Stimulated activated CD8-positive, alpha-beta memory T cell treated with anti-CD3 and anti-CD28 coated beads, Interleukin-4, amount 100 ng/mL, for 1 hour (primary cell): ENCODE measurements at places on chromosomes 2 and 18.

DNA sequence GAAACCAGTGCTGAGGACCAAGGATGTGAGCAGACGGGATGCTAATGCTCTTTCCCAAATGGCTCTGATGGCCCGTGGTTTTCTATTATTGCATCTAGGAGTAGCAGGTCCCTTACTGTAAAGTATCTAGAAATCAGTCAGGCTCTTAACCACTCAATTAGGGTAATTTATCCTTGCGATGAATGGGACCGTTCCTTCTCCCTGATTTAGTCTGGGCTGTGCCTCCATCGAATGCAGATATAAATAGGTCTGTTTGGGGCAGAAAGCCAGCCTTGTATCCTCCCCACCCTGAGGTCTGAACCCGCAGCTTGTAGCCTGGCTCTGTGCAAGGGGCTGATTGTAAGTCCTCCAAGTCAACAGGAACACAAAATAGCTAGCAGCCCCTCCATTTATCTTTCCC, 9.5 kb upstream of the SMARCAL1 start:
- no peak for DNase-seq

GRCh38 chr18:59549503-59550173, 147.6 kb downstream of the CCBE1 start:
- no peak for DNase-seq

DNA sequence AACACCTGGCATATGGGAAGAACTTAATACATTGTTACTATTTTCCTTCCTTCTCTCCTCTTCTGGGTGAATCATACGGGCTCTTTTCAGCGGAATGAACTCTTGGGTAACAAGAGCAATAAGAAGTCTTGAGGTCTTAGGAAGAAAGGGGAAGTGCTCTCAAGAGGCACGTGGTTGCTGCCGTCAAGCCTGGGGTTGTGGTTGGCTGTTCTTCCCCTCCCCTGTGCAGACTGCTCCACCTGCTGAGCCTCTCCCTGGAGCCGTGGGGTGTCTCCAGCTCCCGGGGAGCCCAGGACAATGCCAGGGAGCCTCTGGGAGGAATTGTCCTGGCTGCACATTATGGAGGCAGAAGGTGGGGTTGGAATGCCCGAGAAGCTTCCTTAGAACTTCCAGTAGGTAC, 19.4 kb downstream of the TOGARAM2 start:
- no peak for DNase-seq

DNA sequence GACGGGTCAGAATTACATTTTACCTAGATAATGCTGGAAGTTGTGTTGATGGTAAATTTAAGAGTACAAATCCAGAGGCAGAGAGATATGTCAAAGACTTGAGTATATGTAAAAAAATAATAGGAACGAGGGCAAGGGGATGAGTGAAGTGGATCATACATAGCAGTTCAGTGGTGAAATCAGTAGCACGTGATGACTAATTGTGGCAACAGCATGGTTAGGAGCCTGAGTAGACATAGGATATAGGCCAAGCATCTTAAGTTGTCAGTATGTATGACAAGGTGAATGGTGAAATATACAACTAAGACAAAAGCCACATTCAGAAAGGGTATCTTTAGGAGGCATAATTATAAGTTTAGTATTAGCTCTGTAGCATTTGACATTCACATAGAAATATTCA, 826.5 kb upstream of the PIK3C3 start:
- DNase-seq, result no peak

- no peak for DNase-seq
These were observed 349.0 kb upstream of the PKDCC start for GRCh38 chr2:41698678-41699422.

DNA sequence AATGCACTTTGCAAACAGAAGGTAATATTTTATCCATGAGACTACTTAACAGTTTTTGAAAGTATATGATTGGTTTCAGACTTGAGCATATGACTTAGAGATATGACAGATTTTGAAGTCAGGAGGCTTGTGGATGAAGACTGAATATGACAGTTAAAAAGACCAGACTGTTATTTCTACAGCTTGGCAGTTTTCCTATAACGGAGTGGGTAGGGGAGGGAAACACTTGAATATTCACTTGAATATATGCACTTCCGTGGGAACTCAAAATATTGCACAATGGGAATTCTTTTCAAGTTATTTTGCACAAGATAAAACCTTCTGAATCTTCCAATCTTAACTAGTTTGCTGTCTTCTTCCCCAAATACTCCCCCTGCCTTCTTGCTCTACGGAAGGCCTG, 64.6 kb upstream of the ACKR3 start:
- DNase-seq, result no peak

DNA sequence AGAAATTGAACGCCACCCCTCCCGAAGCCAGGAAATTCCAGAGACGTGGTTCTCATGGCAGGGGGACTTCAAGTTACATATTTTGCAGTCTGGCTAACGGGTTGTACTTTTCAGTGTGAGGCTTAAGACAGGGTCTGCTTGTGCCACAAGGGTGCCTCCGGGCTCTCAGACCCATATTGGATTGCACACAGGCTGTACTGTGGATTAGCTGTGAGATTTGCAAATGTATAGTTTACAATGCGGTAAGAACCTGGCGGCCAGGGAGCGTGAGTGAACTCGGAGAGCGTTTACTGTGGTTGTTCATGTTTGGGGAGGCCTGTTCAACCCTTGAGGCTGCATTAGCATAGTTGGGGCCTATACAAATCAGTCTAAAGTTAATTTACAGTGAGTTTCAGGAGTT, 143.9 kb upstream of the SIX2 start:
- no peak for DNase-seq

- no peak for DNase-seq
These were observed 190.1 kb upstream of the SLC35G4 start for GRCh38 chr18:11419338-11419737.

DNA sequence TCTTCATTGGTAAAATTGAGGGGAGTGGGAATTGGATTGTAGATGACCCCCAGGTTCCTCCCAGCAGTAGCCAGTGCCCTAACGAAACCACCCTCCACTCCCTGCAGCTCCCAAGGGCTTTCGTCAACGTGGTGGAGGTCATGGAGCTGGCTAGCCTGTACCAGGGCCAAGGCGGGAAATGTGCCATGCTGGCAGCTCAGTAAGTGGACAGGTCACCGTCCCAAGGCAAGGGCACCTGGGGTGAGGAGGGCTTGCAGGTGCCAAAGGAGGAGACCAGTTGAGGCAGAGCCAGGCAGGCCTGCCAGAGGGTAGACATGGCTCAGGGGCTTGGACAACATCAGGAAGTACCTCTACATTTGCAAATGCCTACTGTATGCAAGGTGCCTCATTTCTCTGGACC, 122.6 kb upstream of the PPP1CB start:
- DNase-seq, result no peak

GRCh38 chr2:177029501-177029900, 183.1 kb upstream of the HNRNPA3 start:
- DNase-seq, result no peak

DNA sequence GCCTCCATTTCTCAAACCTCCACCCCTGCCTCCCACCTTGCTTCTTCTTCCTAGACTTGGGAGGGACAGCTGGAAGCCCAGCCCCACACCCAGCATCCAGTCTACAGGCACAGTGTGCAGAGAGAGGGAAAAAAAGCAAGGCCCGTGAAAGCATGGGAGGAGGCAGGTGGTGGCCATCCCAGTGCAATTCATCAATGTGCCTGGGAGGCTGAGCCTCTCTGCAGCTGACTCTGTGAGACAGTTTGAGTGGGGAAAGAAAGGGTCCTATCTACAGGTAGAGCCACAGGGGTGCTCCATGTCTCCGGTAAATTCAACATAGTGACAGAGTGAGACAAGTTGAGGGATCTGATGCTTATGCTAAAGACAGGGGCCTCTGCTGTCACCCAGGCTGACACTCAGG, 340.6 kb downstream of the DYSF start:
- DNase-seq, result no peak

DNA sequence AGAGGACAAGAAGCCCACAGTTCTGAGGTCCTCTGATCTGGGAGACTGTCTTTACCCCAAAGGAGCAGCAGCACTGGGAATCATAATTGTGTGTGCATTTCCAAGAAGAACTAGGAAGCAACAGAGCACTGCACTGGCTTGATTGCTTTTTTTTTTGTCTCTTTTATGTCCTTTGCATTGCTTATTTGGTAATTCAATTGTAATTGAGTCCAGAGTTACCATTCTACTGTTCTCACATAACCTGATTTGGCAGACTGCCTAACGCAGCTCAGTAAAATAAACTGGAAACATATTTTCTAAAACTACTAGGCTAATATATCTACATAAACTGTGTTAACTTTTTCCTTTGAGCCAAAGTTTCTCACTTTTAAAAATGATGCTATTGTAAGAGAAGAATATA, 190.3 kb upstream of the SLC8A1 start:
- no peak for DNase-seq

DNA sequence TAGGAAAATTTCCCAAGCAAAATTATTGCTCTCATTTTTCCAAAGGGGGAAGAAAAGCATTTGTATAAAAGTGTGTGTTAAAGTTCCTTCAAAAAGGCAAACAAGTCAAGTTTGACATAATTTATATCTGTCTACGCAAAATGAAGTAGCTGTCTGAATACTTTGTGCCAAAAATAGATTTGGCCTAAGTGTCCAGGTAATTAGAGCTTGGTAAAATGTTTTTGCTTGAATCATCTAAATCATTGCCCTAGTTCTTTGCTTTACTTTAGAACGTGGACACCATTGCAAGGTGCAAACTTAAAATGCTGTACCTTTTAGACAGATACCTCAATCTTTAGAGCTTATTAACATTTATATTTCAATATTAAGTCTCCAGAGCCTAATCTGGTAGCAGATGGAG, 97.6 kb upstream of the MAPRE2 start:
- no peak for DNase-seq

DNA sequence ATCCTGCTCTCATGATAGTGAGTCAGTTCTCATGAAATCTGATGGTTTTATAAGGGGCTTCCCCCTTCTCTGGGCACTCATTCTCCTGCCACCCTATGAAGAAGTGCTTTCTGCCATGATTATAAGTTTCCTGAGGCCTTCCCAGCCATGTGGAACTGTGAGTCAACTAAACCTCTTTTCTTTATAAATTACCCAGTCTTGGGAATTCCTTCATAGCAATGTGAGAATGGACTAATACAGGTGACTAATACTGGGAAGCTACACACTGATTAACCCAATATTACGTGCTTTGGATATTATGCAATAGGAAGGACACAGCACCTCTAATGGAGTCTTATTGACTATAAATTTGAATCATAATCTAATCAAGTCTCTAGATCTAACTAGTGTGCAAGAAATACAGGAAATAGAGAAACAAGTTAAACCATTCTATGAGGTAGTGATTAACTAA, 107.2 kb upstream of the ETAA1 start:
- no peak for DNase-seq

GRCh38 chr2:5094192-5094591, 598.0 kb upstream of the SOX11 start:
- no peak for DNase-seq

- DNase-seq, result no peak
These were observed 22.2 kb downstream of the PDIA6 start for GRCh38 chr2:10790228-10790973.

DNA sequence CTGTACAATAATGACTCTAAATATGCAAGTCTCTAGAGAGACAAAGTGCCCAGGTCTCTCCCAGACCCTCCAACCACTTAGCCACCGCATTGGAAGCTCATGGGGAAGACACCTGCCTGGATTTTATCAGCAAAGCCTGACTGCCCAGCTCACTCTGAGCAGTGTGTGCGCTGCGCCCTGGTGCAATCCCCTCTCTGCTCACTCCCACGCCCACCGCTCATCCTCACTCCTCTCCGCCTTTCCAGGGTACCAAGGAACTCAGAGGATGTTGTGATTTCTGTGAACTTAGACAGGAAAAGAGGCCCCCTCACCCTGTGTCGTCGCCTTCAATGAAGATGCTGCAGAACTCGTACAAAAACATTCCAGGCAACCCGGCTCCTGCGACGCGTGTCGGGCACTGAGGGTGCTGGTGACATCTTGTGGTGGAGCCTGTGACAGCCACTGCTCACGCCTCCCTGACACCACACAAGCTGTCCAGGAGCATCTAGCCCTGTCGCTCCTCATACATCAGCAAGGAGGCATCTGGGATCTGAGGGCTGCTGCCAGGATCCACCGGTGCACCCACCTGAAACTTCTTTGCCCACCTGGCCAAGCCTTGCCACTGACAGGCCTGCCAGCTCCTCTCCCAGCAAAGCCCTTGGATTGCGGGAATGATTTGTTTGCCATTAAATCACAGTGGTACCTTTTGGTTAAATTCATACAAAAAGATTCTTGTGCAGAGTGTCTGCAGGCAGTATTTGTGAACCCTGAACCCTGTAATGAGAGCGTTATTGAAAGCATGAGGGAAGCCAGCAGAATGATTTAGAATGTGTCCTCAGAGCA, 220.4 kb downstream of the ZNF516 start:
- DNase-seq, result no peak

- peak; percentile 28 for DNase-seq
These were observed 16.9 kb downstream of the LCT start for GRCh38 chr2:135820003-135820618.

GRCh38 chr2:203804070-203804469, 63.5 kb upstream of the CTLA4 start:
- no peak for DNase-seq

- no peak for DNase-seq
These were observed 14.2 kb upstream of the GAL3ST2 start for GRCh38 chr2:241762321-241762932.

DNA sequence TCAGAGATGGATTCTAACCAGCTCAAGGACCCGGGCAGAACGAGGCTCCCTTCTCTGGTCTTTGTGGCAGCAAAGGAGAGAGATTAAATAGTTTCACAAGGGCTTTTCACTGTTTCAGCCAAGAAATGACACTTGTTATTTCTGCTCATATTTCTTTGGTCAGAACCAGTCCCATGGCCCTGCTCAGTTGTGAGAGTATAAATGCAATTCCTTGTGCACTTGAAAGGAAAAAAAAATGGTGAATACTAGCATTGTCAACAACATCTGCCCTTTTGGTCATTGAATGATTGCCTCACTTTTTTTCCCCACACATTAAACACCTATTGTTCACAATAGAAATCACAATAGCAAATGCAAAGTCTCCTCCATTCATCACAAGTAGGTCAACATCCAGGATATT, 104.4 kb downstream of the RDH14 start:
- DNase-seq, result no peak

DNA sequence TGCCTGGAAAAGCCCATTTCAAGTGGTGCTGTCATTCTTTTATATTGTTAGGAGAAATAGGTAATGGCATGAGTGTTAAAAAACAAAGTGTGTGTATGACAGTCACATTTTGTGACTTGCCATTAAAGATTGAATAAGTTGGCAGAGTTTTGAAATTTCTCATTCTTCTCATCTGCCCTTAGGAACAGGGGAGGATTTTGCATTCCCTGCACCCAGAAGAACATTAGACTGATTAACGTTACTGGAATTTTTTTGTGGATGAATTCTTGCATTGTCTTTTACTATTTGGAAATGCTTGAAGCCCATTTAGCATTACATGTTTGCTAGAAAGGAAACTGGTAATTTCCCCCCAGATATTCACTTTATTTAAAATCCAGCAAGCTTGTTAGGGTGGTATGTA, 162.2 kb downstream of the BABAM2 start:
- no peak for DNase-seq

- no peak for DNase-seq
These were observed 113.3 kb upstream of the SEC11C start for GRCh38 chr18:59026364-59026763.

- no peak for DNase-seq
These were observed 28.5 kb downstream of the SMAD7 start for GRCh38 chr18:48922226-48922800.
